CD4-positive, alpha-beta T cell (primary cell): ENCODE measurements at places on chromosomes 2 and 18.

- DNase-seq = no peak
These were observed 11.3 kb upstream of the ARHGEF4 start for GRCh38 chr2:130825231-130825965.

DNA sequence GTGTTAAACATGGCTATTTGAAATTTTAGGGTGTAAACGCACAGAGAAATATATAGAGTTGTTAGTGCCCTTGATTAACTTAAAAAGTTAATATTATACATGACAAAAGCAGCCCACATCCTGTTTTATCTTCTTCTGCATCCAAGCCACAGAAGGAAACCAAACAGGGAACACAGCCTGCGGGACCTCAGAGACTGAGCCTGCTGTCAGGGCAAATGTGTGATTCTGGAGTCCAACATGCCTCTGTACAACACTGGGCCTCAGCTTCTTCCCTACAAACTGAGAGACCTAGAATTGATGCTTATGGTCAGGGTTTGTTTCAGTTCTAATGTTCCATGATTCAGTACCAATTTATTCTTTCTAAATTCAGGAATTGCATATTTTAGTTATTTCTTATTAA, 404.7 kb downstream of the FBXO15 start:
- no peak for DNase-seq

- DNase-seq = no peak
These were observed 1523.7 kb upstream of the PIK3C3 start for GRCh38 chr18:40431071-40431985.

- DNase-seq = no peak
These were observed 10.2 kb upstream of the ITGA4 start for GRCh38 chr2:181446985-181447384.

DNA sequence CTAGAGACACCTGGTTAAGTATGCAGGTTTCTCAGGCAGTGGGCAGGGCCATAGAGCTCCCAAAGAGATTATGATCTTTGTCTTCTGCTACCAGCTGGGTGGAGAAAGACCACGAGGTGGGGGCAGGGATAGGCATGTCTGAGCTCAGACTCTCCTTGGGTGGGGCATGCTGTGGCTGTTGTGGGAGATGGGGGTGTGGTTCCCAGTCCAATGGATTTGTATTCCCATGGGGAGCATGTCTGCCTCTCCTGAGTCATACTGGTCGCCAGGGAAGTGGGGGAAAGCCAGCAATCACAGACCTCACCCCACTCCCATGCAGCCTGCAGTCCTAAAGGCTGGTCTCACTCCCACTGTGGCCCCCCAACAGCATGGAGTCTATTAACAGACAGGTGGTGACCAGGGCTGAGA, 31.4 kb upstream of the RHOB start:
- no peak for DNase-seq

- no peak for DNase-seq
These were observed 276.4 kb downstream of the TGIF1 start for GRCh38 chr18:3726238-3726951.

- no peak for DNase-seq
These were observed 1142.8 kb downstream of the RPIA start for GRCh38 chr2:89834306-89834705.

GRCh38 chr2:201908901-201909300, 102.6 kb downstream of the CDK15 start:
- no peak for DNase-seq

GRCh38 chr2:179478771-179479170, 214.1 kb upstream of the SESTD1 start:
- DNase-seq = no peak

DNA sequence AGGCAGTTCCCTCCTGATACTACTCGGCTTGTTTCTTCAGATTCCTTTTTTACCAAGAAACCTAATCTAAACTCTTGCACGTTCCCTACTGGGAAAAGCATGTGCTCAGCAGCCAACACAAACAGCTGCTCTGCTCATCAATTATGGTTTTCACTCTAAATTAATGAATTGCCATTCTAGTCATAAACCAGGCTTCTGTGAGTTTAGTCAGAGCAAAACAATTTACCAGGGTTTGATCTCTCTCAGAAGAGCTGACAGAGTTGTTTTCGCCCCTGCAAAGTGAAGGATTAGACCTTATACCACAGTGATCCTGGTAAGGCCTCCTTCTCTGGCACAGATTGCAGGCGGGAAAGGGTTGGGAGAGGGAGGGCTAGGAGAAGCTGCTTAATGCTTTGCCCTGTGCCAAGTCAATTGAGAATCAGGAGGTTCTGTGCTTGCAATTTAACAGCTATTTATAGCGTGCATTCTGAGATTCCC, 57.2 kb downstream of the REEP1 start:
- DNase-seq = no peak

DNA sequence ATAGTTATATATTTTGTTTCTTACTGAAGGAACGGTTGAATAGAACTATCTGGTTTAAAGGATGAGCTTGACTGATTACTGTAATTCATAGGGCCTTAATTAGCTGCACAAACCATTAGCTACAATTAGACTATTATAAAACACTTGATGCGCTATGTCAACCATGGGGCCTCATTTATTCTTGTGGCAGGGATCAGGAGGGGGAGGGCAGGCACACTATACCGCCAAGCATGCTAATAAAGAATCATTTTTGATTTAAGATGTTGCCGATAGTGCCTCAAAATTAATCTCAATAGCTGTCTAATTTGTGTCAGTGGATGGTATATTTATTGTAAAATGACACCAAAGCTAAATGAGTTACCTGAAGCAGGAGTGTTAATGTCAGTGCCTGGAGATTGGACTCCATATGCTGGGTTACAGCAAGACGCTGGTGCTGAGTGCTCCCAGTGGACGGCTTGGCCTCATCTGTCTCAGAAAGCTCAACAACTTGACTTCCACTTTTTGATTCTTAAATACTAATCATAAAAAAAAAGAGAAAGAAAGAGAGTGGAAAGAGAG, 1007.0 kb upstream of the CELF4 start:
- no peak for DNase-seq

DNA sequence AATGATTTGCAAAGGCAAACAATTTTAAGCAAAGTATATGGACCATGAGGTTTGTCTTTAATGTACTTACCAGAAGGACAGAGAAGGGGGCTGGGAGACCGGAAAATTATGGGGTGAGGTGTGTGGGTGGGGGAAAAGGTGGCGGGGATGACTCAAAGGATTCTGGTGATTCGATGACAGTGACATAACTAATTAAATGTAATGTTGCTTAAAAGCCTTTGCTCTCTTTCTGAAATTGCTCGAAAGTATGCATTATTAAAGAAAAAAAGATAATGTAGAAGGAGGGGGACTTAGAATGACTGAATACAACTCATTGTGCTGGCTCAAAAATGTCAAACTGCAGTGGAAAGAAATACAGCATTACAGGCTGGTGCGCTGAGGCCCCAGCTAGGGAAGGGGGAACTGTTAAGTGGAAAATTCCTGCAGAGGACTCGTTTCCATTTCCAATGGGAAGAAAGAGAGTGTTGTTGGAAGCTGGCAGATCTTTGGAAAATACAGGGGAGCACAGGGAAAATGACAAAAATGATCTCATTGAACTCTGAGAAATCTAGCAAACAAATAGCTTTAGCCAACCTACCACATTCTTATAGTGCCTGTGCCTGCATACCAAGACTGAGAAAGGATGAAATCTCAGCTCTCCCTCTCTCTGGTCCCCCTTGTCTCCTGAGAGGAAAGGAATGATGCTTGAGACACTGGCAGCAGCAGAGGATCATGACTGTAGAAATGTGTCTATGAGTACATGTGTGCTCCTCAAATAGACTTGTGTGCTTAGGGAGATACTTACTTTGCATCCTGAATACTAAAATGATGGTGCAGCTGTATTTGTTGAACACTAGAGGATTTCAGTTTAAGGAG, 632.4 kb downstream of the NYAP2 start:
- no peak for DNase-seq

DNA sequence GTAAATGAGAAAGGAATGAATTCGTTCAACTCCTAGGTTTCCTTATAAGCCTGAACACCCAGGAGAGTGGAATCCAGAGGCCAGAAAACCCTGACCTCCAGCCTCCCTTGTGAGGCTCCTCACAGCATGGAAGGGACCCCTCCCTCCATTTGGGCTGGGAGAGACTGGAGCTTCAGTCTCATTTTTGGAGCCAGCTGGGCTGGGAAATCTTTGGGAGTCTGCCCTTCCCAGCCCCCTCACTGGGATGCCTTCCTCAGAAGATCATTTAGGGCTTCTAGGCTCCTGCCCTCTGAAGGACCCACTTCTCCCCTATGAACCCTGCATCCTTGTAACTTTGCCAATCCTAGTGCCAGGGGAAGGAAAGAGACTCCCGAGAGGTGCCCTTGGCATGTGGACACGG, 346.1 kb downstream of the CYP26B1 start:
- DNase-seq = no peak

GRCh38 chr18:54147439-54147838, 77.0 kb downstream of the MBD2 start:
- no peak for DNase-seq

DNA sequence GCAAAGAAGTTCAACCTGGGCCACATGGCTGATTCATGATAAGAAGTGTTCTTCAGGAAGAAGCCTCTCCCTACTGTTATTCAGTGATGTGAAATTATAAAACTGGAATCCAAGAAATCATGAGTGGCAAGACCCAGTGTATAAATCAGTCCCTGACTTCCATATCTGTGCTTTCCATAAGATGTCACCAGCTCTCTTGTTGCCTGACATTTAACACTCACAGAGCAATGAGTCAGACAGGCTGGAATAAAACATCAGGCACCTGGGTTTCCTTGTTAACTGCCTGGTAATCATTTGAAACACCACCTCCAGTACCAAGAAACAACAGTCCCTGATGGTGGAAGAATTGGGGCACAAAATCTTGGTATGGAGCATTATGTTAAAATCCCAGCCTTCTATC, 76.1 kb downstream of the SCG2 start:
- DNase-seq = no peak

GRCh38 chr18:24491927-24492834, 31.7 kb downstream of the HRH4 start:
- no peak for DNase-seq

GRCh38 chr2:25250331-25251070, 82.1 kb upstream of the POMC start:
- no peak for DNase-seq

- no peak for DNase-seq
These were observed 142.4 kb downstream of the CCBE1 start for GRCh38 chr18:59554796-59555335.

- no peak for DNase-seq
These were observed 46.8 kb downstream of the EMX1 start for GRCh38 chr2:72964146-72964525.

DNA sequence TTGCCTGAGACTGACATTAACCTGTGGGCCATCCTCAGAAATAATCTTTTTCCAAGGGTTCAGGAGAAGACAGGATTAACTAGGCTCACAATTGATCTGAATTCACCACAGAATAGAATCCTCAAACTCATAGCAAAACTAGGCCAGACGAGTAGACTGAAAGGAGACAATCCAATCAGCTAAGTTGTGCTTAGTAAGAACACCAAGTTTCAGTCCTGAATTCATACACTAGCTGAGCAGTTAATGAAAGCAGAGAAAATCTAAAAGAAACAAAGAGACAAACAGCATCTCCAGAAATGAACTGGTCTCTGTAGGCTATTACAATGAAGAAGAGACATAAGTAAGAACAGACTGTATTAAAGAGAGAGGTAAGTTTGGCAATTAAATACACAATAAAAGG, 89.5 kb downstream of the GORASP2 start:
- DNase-seq = no peak

GRCh38 chr18:57801761-57802212, 1.3 kb downstream of the ATP8B1 start:
- no peak for DNase-seq

DNA sequence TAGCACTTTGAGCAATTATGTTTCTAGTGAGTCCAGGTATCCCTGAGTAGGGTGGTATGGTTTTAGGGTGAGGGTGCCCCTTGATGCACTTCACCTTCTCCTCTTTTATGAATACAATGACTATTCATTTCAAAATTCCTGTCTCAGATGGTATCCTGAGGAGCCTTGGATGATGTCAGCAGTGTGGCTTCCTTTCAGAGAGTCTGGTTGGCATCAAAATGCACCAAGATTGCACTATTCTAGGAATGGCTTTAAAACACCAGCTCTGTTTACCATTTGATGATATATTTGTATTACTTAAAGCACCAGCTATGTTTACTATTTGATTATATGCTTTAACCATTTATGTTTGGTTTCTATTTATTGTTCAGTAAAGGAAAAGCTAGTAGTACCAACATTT, 141.0 kb downstream of the FMNL2 start:
- no peak for DNase-seq

- DNase-seq = no peak
These were observed 252.1 kb downstream of the ZNF521 start for GRCh38 chr18:25099895-25100294.

- no peak for DNase-seq
These were observed 87.1 kb upstream of the KCTD1 start for GRCh38 chr18:26635466-26635865.

- no peak for DNase-seq
These were observed 37.0 kb upstream of the GALNT5 start for GRCh38 chr2:157220502-157220901.

DNA sequence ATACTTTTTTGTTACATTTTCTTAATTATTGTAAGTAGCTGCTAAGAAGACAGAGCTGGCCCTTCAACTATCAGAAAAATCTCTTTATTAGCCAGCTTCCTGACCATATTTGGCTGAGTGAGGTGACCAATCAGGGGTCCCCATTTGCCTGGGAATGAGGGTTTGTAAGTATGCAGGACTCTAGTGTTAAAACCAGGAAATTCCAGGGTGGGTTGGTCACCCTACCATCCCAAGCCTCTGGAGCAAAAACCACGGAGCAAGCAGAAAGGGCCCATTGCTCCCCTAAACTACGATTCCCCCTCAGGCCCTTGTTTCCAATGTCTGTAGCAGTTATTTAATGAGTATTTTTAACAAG, 165.6 kb upstream of the NCKAP5 start:
- no peak for DNase-seq

DNA sequence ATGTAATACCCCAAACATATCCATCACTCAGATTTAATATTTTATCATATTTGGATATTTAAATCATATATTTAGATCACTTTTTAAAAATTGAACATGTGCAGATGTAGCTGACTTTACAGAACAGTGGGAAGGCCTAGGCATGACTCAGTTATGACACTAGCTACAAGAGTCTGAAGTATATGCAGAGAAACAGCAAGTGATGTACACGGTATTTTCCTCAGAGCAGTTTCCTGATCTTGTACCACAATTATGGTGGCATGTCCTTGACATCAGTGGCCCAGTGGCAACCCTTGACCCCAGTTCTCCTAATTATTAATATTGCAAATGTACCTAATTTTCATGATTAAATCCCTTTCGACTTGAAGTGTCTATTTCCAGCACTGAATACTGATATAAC, 28.2 kb downstream of the CDKL4 start:
- no peak for DNase-seq

- DNase-seq = no peak
These were observed 188.1 kb downstream of the LAMA1 start for GRCh38 chr18:6929370-6930102.
